ENCODE measurements at places on chromosomes 11 and 22.

- no peak for DNase-seq
These were observed 44.3 kb downstream of the MICAL3 start for GRCh38 chr22:17980015-17980590.

- no peak for DNase-seq
These were observed 65.2 kb upstream of the CRYBB3 start for GRCh38 chr22:25134451-25134850.

DNA sequence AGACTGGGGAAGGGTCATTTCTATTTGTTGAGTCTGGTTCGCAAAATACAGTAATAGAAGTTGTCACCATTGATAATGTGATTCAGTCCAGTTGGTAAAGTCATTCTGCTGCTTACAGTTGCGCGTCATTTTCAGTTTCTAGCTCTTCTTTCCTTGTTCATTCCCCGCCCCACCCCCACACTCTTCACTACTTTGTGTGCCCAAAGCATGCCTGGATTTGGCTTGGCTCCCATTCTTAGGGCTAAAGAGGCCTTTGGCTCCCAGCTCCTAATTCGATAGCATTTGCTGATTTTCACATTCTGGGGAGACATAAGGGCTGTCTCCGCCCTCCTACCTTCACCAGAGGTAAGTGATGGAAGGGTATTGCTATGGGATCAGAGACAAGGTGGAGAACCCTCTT lies 43.0 kb downstream of the CECR2 start:
- DNase-seq: no peak

DNA sequence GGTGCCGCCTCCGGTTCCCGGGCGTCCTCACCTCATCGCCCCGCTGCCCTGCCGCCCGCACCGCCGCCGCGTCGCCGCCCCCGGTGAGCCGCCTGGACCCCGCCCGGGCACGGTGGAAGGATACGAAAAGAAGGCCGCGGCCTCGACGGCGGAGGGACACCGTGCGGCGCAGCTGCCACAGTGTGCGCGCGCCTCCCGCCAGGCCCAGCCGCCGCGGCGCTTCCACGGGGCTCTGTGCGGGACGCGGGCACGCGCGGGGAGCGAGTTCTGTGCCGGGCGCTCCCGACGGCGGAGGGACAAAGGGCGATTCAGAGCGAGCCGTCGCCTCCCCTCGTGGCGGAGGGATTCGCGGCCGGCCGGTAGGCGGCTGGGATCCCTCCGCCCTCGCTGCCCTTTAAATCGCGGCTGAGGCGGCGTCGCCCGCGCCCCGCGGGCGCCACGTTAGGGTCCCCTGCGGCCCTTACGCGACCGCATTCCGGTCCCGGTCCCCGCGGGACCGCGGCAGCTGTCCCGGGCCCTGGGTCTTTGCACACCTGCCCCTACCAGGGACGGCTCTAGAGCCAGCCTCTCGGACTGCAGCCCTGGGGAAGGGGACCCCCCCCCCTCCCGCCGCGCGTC lies 568 bp upstream of the KMT5B start:
- peak; percentile 89 for DNase-seq

DNA sequence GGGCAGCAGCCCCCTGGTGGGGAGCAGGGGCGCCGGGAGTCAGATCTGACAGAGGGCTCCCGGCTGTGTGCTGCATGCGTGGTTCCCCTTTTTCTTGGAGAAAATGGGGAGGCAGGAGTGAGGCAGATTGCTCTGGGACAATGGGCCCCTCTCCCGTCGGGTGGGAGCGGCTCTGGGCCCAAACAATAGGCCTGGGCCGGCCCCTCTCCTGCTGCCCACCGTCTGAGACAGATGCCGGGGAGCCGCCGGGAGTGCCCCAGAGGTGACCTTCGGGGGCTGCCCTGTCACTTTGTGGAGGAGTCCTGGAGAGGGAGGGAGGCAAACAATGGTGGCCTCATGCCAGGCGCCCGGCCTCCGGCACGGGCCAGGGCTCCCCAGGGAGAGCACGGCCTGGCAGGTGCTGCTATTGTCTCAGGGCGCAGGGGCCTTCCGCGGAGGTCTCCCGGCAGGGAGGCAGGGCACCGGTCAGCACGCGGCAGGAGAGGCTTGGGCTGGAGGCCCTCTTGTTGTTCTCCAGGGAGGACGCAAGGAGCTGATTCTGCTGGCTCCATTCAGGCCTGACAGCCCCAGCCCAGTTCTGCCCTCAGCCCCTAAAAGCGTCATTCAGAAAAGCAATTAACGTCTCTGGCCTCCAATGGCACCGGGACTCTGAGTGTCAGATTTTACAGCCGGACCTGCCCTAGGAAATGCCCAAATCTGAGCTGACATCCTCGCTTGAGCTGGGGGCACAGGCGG lies 44.8 kb downstream of the SMIM38 start:
- no peak for DNase-seq

- no peak for DNase-seq
These were observed 492.7 kb upstream of the API5 start for GRCh38 chr11:42819126-42819525.

GRCh38 chr11:103995896-103996295 lies 40.5 kb upstream of the DDI1 start:
- no peak for DNase-seq

- no peak for DNase-seq
These were observed 13.2 kb downstream of the PPM1F start for GRCh38 chr22:21939461-21939913.

GRCh38 chr22:32199341-32199740 lies 5.5 kb downstream of the RFPL2 start:
- DNase-seq: no peak

DNA sequence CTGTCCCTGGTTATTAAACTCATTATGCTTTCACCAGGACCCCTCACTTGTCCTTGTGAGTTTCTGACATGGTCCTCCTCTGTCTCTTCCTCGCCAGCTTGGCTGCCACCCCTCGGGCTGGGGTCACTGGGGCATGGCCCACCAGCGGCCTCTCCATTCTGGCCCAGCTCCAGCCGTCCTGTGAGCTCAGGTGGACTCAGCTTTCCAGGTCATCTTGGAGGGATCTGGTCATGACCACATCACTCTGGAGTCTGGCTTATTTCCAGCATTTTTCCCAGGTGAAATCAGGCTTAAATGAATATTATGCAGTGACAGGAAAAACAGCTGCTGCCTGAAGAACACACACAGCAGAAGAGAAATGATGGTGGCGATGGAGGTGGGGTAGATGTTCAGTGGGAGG lies 224.5 kb downstream of the ADAMTS15 start:
- DNase-seq: no peak

DNA sequence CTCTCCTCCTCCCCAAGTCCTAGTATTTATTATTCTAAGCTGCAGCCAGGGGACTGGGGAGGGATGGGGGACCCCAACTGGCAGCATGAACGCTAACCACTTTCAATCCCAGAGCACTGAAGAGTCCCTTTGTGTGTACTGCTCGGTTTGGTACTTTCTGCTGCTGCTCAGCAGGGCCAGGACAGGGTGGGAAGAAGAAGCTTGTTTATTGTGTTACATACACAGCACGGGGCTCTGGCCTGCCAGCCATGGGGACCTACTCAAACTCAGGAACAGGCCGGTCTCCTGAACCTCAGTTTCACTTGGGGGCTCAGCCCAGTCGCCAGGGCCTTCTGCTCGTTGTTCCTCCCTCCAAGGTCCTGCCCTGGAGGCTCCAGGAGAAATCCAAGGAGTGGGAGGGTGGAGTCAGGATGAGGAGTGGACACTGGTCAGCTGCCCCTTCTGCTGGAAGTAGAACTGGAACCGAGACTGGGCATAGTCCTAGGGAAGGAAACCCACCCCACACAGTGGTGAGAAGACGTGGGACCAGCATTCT lies 616 bp upstream of the CPT1B start:
- DNase-seq: no peak

DNA sequence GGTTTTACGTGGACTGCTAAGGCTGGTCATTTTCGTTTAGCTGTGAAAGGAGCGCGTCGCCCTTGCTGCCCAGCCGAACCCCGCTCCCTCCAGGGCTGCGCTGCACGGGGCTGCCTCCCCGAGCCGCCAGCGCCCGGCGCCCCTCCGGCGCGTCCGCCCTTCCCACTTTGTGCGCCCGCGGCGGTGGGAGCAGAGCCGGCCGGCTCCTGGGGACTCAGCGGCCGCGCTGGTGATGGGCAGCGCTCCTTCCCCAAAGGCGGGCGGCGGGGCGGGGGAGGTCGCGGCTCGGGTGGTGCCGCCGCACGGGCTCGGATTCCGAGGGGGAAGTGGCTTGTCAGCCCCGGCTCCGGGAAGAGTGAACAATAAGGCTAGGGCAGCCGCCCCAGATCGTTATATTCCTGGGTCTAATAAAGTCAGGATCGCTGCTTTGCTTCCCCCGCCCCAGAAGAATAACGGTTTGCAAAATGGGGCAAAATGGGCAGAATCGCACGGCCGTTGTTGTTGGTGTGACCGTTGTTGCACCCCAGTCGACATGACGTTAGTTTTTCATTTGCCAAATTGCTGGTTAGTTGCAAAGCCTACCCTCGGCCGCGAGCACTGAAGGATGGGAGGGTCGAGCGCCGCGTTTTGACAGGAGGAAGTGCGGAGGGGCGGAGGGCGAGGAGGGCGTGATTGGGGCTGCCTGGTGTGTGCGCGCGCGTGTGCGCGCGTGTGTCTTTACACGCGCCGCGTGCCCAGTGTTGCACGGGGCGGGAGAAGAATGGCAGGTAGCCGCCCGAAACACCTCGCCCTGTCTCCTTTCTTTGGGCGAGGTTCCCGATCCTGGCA lies 745 bp downstream of the NCAM1 start:
- no peak for DNase-seq

GRCh38 chr11:10646005-10646404 lies 47.5 kb downstream of the IRAG1 start:
- DNase-seq: no peak

DNA sequence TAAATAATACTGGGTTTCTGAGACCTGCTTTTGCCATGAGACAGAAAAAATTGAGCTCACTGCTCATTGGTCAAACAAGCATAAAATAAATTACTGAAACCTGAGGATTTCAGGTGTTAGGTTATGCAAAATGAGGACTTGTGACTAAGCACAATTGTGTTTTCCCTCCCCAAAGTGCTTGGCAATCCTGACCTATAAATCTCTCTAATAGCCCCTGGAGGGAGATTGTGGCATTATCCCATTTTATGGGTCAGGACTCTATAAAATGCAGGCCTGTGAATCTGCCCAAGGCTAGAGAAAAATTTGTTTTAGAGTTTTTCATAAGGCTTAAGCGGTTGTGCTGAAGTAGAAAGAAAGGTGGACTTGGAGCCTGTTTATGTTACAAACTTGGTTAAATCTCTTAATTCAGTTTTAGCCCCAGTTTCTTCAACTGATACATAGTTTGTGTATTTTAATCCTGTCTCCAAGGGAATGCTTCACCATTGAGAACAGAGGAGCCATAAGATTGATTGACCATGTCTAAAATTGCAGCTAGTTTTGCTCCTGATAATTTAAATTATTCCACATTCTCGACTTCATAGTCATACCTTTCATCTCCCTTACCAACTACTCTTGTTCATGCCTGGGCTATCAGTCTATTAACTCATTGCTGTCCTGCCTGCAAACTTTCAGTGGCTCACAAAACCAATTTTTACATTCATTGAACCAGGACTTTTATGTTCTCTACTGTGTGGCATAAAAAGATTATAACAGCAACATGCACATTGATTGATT lies 63.6 kb upstream of the LRRC4C start:
- DNase-seq: no peak

DNA sequence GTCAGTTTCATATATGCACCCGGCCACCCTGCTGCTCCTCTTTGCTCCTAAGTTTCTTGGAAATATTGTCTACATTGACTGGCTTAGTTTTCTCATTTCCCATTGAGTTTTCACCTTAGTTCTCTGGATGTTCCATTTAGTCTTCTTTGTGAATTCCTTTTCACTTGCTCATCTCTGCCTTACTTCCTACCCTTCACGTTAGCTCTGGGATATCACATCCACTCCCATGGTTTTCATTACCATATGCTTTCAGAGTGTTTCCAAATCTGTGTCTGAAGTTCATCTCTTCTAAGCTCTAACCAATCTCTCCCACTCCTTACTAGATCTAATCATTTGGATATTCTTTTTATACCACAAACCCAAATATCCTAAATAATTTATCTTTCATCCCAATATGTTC lies 226.4 kb downstream of the FAM76B start:
- DNase-seq: no peak

- peak; percentile 83 for DNase-seq
These were observed at the start of gene TRPM5 for GRCh38 chr11:2443881-2444820. Gene TRPM5 (minus strand): TSS chr11:2444514. CDS start chr11:2423036, 21,478 bp downstream.

- no peak for DNase-seq
These were observed 52.0 kb upstream of the SHISAL1 start for GRCh38 chr22:44364751-44365130.

DNA sequence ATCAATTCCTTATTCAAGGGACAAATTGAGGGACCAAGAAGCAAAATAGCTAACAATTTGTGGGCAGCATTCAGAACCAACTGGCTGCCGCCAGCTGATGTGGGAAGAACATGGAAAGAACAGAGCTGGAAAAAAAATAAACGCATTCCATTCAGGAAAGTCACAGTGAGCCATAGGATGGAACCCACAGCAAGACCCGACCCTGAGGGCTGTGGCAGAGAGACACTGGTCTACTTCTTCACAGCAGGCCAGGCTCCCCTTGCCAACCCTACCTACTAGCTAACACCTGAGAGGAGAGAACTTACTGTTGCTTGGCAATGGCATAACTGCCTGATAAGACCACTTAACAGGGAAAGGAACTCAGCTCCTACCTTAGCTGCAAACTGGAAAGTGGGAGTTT lies 123.5 kb upstream of the APOA1 start:
- DNase-seq: no peak

DNA sequence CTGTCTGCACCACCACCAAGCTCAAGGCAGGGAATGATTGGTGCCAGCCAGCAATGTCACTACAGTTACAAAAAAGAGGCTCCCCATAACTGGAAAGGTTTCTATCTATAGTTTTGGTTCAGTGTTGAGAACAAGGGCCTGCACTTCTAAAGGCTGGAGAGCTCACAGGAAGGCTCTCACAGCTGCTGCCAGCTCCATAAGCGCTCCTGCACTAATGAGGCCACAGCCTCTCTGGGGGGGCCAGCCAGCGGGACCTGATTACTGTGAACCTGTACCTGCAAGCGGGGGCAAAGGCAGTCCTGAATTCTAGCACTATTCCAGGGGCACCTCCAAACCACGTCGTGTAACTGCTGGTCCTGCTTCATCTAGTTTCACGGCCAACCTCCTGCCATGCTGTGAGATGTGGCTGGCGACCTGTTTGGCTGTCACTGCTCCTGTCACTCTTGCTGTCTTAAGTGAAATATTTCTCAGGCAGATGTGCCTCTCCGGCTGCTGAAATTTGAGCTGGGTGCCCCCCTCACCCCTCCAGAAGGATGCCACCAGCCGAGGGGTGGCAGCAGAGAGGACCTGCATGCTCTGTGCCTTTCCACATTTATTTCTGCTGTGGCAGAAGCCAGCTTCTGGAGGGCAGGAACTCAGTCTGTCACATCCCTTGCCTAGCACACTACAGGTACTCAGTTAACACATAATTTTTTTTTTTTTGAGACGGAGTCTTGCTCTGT lies 53.3 kb upstream of the ARFGAP3 start:
- DNase-seq: no peak

DNA sequence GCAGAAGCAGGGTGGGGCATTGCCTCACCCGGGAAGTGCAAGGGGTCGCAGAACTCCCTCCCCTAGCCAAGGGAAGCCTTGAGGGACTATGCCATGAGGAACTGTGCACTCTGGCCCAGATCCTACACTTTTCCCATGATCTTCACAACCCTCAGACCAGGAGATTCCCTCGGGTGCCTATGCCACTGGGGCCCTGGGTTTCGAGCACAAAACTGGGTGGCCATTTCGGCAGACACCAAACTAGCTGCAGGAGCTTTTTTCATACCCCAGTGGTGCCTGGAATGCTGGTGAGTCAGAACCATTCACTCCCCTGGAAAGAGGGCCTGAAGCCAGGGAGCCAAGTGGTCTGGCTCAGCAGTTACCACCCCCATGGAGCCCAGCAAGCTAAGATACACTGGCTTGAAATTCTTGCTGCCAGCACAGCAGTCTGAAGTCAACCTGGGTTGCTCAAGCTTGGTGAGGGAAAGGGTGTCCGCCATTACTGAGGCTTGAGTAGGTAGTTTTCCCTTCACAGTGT lies 573.7 kb upstream of the ANO3 start:
- no peak for DNase-seq

Measured in activated CD4-positive, alpha-beta T cell treated with anti-CD3 and anti-CD28 coated beads for 4 hours (primary cell).